Activated T-helper 17 cell treated with anti-CD3 and anti-CD28 coated beads, Interleukin-2, amount 50 U/mL, for 72 hours (primary cell): ENCODE measurements at places on chromosomes 2 and 18. TPM values are rescaled to one million over a fixed set of nuclear protein-coding genes. Genes with fewer than 3 reads are reported as not detected.

Gene DNAH7
- not detected for total RNA-seq

Gene CYP27A1
- total RNA-seq: not detected

Gene C2orf66
- total RNA-seq: 1.0 TPM

DNA sequence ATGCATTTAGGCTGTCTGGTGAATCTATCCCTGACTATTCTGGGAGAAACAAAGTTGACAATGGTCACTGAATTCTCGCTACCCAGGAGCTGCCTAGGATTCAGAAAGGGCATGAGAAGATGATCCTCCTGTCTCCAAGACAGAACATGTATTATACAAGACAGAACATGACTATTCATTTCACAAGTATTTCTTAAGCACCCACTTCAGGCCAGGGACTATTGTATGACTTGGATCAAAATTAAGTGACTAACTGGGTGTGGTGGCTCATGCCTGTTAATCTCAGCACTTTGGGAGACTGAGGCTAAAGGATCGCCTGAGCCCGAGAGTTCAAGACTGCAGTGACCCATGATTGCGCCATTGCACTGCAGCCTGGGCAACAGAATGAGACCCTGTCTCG lies 235.8 kb upstream of the RAB12 start:
- no peak for ATAC-seq

DNA sequence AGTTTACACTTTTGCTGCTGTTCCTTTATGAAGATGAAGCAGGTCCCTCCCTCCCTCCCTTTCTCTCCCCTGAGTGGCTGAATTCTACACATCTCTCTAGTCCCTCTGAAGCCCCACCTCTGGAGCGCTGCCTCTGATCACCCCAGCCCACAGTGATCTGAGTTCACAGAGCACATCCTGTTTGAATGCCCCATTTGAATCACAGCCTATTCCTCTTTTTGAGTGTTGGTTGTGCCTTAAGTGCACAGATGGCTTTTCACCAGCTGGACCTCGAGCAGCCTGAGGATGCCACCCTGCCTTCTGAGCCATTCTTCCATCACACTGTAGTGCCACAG lies 87.1 kb downstream of the ITGB1BP1 start:
- peak; percentile 49 for ATAC-seq

DNA sequence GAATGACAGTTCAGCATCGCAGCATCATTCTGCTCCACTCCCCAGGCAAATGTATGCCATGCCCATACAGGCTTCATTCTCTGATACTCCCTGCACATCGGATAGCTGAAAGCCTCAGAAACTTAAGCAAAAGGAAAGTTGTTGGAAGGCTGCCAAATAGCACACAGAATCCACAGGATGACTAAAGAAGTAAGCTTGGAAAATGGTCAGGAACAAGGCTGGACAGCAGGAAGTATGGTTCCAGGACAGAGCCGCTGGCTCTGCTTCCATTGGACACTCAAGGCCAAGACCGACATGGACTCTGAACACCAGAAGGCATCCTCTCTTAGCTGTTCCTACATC lies 256.5 kb downstream of the CDH20 start:
- no peak for ATAC-seq

DNA sequence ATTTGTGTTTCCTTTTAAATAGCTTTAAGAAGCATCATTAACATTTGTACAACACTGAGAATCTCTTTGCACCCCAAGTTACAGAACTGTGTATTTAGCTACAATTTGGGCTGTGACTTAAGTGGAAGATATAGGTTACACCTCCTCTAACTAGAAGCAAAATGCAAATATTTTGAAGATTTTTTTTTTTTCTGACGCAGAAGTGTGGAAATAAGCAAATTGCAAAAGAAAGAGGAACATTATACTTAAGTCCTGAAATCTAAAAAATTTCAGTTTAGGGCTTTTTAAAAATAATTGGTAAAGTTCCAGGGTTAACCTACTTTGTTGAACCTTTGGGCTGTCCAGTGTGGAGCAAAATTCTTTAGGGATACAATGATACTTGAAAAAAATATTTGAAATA lies 41.4 kb upstream of the RBMS1 start:
- no peak for ATAC-seq

DNA sequence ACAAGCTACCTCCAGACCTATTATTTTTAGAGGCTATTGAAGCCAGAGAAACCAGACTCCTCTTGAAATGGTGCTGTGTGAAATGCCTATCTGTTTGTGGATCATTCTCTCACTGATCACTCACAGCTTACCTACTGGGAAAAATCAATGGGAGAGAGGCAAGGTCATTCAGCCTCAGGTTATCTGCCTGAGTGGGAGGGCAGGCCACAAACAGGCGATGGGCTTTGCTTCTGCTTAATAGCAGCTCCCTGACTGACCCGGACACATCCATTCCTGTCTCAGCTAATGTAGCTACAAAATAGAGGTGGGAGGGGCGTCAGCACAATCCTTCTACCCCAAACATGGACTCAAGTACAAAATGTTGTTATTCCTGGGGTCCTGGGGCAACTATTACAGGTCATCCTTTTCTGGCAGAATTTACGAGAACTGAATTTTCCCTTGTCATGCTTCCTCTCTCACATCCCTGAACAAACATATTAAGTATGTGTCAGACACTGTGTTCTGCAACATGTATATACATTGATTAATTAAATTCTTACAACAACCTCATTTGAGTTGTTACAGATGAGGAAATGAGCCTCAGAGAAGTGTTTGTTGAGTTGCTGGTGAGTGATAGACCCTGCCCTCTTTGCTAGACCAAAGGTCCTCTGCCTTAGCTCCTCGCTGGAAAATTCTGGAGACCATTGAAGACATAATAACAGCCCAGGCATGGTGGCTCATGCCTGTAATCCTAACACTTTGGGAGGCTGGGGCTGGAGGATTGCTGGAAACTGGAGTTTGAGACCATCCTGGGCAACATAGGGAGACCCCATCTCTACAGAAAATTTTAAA lies 60.5 kb downstream of the CDK15 start:
- no peak for ATAC-seq

DNA sequence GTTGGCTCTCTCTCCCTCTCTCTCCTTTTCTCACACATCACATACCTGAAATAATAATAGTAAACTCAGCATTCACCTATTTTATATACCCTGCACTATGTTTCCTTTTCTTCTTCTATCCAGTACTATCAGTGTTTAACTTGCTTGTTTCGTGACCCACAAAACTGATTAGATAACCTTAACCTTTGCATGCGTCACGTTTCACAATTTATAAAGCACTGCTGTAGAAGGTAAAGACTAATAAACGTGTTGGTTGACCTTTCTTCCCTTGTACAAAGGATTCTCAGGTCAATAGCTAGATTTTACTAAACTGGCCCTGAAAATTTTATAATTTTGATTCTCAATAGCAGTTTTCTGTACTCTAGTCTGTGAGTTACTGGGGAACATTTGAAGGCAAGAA lies 791.7 kb downstream of the DPP10 start:
- no peak for ATAC-seq

DNA sequence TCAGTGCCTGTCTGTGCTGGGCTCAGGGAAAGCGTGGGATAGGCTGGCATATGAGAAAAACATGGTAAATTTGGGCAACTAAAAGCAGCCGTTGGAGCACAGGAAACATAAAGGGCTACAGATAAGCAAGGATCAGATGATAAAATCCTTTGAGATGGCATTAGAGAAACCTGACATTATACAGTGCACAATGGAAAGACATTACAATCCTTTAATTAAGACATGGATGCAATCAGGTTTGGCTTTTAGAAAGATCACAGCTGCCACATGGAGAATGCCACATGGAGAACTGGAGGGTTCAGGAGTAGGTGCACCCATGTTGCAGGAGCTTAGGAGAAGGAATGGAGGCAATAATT lies 117.3 kb downstream of the CDC42EP3 start:
- ATAC-seq: no peak
